Coronary artery (tissue), 2 donors: ENCODE measurements at places on chromosomes 16 and 17.

GRCh38 chr16:70582280-70582978 lies 58.8 kb downstream of the SF3B3 start:
- no peak for DNase-seq

- no peak for DNase-seq
Observed at GRCh38 chr17:53032861-53033271, 789.9 kb upstream of the KIF2B start.

DNA sequence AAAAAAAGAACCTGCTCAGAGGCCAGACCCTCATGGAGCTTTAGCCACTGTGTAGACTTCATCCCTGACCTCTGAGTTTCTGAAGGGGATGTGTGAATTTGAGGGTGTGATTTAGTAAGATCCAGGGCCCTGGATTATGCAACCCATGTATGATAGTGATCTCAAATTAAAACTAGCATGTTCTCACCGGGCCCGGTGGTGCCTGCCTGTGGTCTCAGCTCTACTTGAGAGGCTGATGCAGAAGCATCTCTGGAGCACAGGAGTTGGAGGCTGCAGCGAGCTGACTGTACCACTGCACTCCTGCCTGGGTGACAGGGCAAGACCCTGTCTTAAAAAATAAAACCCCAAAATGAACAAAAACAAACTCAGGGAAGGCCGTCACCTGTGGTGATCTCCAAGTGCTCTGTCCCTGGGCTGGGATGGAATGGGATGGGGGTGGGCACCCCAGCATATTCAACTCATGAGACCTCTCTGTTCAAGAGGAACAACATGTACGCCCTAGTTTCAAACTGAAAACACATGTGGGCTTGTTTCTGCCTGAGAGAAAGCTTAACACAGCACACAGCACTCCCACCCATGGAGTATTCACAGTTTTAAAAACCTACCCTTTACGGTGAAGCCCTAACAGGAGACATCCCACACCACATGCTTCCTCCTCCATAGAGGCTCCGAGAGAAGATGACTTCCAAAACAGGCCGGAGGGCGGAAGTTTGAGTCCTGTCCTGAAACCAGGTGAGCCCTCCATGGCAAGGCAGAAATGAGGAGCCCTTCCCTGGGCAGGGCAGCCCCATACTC lies 30.1 kb downstream of the GNPTG start:
- DNase-seq, result no peak

DNA sequence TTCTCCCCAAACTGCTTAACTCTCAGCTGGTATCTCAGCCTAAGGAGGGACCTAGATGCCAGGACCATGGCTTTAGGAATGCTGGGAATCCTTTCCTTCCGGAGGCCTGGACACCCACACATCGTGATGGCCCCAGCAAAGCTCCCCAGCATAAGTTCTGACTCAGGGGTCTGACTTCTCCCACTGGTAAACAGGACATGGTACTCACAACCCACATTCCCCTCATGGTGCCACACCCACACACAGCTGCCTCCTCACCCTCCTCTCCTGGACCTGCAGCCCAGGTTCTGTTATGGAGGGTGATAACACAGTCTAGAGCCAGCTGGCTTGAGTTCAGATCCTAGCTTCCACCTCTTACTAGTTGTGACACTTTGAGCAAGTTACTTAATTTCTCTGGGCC lies 719 bp upstream of the RNF227 start:
- DNase-seq, result no peak

GRCh38 chr16:11256661-11257130 lies 692 bp upstream of the SOCS1 start:
- DNase-seq, result peak; percentile 84

GRCh38 chr17:73039282-73039681 lies 53.2 kb downstream of the SLC39A11 start:
- no peak for DNase-seq

DNA sequence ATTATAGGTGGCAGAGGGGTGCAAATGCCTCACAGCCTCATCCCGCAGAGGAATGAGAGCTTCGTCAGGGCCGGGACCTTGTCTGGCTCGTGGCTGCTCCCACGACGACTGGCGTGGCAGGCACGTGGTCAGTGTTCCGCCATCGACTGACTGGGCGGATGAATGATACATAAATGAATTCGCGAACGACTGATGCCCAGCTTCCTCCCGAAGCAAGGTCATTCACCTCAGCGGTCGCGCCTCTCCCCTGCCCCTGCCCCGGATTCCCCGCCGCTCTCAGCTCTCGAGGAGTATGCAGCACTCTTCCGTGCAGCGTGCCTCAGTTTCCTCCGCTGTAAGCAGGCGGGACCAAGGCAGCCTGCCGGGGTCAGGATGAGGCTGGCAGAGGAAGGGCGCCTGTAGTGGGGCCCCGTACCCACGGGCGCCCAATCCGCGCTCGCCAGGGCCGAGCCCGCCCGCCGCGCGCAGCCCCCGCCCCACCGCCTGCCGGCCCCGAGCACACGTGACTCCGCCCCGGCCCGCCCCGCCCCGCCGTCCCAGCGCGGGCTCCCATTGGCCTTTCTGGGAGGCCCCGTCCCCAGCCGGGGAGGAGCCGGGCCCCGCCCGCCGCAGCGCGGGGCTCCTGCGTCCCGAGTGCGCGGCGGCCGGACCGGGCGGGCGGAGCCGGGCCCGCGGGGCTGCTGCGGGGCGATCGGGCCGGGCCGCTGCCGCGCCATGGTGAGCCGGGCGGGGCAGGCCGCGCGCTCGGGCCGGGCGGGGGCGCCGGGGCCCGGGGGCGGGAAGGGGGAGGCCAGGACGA lies at the start of gene SNN:
TSS of gene SNN (plus strand) at position 632 of the 799 bp plus-strand sequence. CDS start 7,605 bp downstream, outside the sequence.
- no peak for DNase-seq

- DNase-seq, result no peak
Observed at GRCh38 chr16:85205747-85206471, 93.6 kb upstream of the CIBAR2 start.

DNA sequence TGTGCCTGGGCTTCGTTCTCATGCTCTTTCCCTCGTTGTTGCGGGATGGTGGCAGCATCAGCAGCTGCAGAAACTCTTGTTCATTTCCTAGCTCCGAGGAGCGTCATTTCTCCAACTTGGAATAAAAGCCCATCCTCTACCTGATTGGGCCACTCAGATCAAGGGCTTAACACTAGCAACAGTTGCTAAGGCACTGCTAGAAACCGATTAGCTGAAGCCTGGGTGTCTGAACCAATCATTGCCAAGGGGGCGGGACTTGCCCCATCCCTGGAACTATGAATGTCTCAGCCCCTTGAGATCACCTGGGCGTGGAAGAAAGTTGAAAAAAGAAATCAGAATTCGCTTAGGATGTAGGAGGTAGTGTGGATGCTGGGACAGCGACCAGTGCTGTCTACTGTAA lies 145.3 kb downstream of the FOXL1 start:
- DNase-seq, result no peak

GRCh38 chr17:39014795-39015545 lies 47.8 kb upstream of the FBXO47 start:
- DNase-seq, result no peak
